ENCODE measurements at places on chromosomes 16 and 17. TPM values are rescaled to one million over a fixed set of nuclear protein-coding genes. Genes with fewer than 3 reads are reported as not detected.

GNAO1 gene
- polyA plus RNA-seq, result 6.9 TPM

CDRT15L2 gene
- not detected for polyA plus RNA-seq

GLTPD2 gene
- 11.3 TPM for polyA plus RNA-seq

DPEP3 gene
- polyA plus RNA-seq, result 0.14 TPM

KCNH6 gene
- 2.3 TPM for polyA plus RNA-seq

MT1A gene
- not detected for polyA plus RNA-seq

ACSF2 gene
- 110 TPM for polyA plus RNA-seq

ORC6 gene
- polyA plus RNA-seq, result 20.3 TPM

UTS2R gene
- polyA plus RNA-seq, result 0.70 TPM

ANKRD40CL gene
- 0.24 TPM for polyA plus RNA-seq

TMEM114 gene
- 0.18 TPM for polyA plus RNA-seq

ASGR1 gene
- polyA plus RNA-seq, result 6.1 TPM

RBFOX1 gene
- polyA plus RNA-seq, result 4.3 TPM

KCNG4 gene
- polyA plus RNA-seq, result 0.05 TPM
